ENCODE measurements at places on chromosomes 6 and 20. TPM values are rescaled to one million over a fixed set of nuclear protein-coding genes. Genes with fewer than 3 reads are reported as not detected.

Gene MYCT1
- 0.46 TPM for total RNA-seq

Gene RXRB
- total RNA-seq: 27.8 TPM

Gene C6orf62
- 168 TPM for total RNA-seq

Gene ZC2HC1B
- total RNA-seq: not detected

Gene TBC1D22B
- 5.6 TPM for total RNA-seq

Gene SLCO4A1
- under 0.01 TPM for total RNA-seq

Gene MUC21
- not detected for total RNA-seq

Gene SIRPD
- not detected for total RNA-seq

Gene LRRC73
- 0.30 TPM for total RNA-seq

Gene MDFI
- total RNA-seq: 7.4 TPM

Gene ZMYND8
- 14.6 TPM for total RNA-seq

Gene BANF2
- total RNA-seq: not detected

Gene ROS1
- total RNA-seq: 0.30 TPM

Gene ANKRD66
- not detected for total RNA-seq

Gene COL21A1
- total RNA-seq: 0.30 TPM

Gene MPIG6B
- not detected for total RNA-seq

Gene CST2
- total RNA-seq: not detected

Gene HLA-B
- 426 TPM for total RNA-seq

Gene ADA
- 6.0 TPM for total RNA-seq

Gene SH3BGRL2
- total RNA-seq: 7.2 TPM

Gene TRDN
- total RNA-seq: not detected

Gene NKX2-4
- not detected for total RNA-seq

Gene ZNF334
- total RNA-seq: 2.7 TPM

Gene ULBP2
- total RNA-seq: 13.7 TPM

Gene VWA7
- total RNA-seq: 0.09 TPM

Gene DNAH8
- not detected for total RNA-seq

Gene ZNF133
- total RNA-seq: 28.5 TPM

Gene DLL1
- under 0.01 TPM for total RNA-seq

Gene BPI
- total RNA-seq: not detected

Gene ADGB
- not detected for total RNA-seq

Gene GPR63
- 0.59 TPM for total RNA-seq

Gene EDN3
- not detected for total RNA-seq

Gene SYS1
- 18.5 TPM for total RNA-seq

Gene USP49
- total RNA-seq: 3.1 TPM

Gene DOK5
- total RNA-seq: 19.8 TPM

Gene TAAR6
- not detected for total RNA-seq

Gene NT5DC1
- total RNA-seq: 9.9 TPM

Gene HUS1B
- total RNA-seq: 1.7 TPM

Gene ZSCAN31
- total RNA-seq: 1.8 TPM

Gene PKHD1
- total RNA-seq: not detected

Gene PACSIN1
- total RNA-seq: not detected

Gene PRICKLE4
- total RNA-seq: 1.2 TPM

Gene GINS1
- 1.5 TPM for total RNA-seq

Gene THBS2
- 1,449 TPM for total RNA-seq

Gene CAGE1
- total RNA-seq: not detected

Gene HAO1
- not detected for total RNA-seq

Gene CTAGE9
- total RNA-seq: not detected

Gene RIPOR2
- 0.42 TPM for total RNA-seq

Gene ZNF165
- total RNA-seq: 0.30 TPM

Measured in smooth muscle cell of the umbilical artery (primary cell).